Adrenal gland (tissue), 19 donors: ENCODE measurements at places on chromosomes 1 and 21.

DNA sequence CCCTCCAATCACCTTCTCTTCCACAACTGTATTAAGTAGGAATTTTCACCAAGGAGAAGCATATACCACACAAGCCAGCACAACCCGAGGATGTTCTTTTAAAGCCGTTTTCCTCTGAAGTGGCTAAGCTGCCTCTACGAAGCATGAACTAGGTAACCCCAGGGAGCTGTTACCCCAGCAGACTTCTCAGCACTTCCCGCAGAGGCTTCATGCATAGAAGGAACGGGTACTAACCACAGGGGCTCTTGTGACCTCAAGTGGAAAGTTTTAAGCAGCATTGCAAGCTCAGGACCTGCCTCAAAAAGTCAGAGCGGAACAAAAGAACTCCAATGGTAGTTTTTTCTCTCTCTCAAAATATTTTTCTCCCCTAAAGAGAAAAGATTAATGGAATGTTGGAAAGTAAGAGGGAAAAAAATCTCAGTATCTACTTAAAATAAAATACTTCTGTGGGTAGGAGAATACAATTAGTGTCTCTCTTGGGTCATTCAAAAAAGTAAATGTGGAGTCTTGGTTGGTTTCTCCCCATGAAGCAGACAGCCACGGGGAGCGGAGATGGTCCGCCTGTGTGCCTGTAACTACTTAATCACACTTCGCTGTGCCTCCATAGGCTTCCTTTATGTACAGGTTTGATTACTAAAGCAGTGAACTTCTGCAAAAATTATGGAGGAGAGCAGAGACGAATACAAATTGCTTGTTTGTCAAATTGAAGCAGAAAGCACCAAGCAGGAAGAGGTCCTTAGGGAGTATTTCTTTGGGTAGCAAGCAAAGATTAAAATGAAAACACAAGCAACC is 40.9 kb downstream of the STX6 start:
- H3K36me3 ChIP-seq, result peaks cover 34% of the 10 kb centered on the region
- H3K27me3 ChIP-seq, result no peaks in the 10 kb centered on the region
- H3K27ac ChIP-seq, result no peak overlapping the region
- DNase-seq, result no peak
- H3K4me1 ChIP-seq, result no peaks in the 10 kb centered on the region

- no peaks in the 10 kb centered on the region for H3K27me3 ChIP-seq
- H3K36me3 ChIP-seq, result peaks cover 100% of the 10 kb centered on the region
- peaks cover 43% of the 10 kb centered on the region for H3K4me1 ChIP-seq
- H3K27ac ChIP-seq, result peak overlapping the region; percentile 6
- DNase-seq, result peak; percentile 51
Observed at GRCh38 chr1:156476501-156477298, 23.9 kb downstream of the MEF2D start.

- peaks cover 22% of the 10 kb centered on the region for H3K4me1 ChIP-seq
- H3K27me3 ChIP-seq, result no peaks in the 10 kb centered on the region
- no peak for DNase-seq
- H3K27ac ChIP-seq, result no peak overlapping the region
Observed at GRCh38 chr1:94739521-94740061, 80.6 kb upstream of the SLC44A3 start.

GRCh38 chr1:47913225-47913823 is 83.9 kb downstream of the TRABD2B start:
- no peak overlapping the region for H3K27ac ChIP-seq
- no peaks in the 10 kb centered on the region for H3K4me1 ChIP-seq
- DNase-seq, result no peak
- no peak overlapping the region for H3K4me3 ChIP-seq
- no peaks in the 10 kb centered on the region for H3K36me3 ChIP-seq

DNA sequence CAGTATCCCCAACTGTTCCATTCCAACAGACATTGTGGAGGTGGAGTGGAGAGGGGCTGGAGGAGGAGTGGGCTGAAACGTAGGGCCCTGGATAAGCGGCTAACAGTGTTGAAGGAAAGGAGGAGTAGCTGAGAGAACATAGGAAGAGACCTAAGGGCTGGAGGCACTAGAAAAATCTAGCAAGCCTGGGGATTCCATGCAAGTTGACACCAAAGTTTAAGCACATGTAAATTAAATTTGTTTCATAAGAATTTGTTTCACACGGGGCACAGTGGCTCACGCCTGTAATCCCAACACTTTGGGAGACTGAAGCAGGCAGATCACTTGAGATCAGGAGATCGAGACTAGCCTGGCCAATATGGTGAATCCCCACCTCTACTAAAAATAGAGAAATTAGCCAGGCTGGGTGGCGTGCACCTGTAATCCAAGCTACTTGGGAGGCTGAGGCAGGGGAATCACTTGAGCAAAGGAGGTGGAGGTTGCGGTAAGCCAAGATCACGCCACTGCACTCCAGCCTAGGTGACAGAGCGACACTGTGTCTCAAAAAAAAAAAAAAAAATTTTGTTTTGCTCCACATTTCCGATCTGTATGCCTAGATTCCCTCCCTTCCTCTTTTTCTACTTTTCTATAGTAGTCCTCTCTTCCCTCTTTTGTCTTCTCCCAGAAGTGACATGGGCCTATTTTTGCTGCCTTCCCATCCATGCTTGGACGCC is 530 bp upstream of the CD244 start:
- no peaks in the 10 kb centered on the region for H3K36me3 ChIP-seq
- DNase-seq, result no peak
- H3K27ac ChIP-seq, result peak overlapping the region; percentile 29
- no peak overlapping the region for H3K4me3 ChIP-seq
- no peaks in the 10 kb centered on the region for H3K4me1 ChIP-seq

- H3K27ac ChIP-seq, result no peak overlapping the region
- H3K27me3 ChIP-seq, result no peaks in the 10 kb centered on the region
- H3K4me1 ChIP-seq, result peaks cover 5% of the 10 kb centered on the region
- no peak overlapping the region for H3K4me3 ChIP-seq
- no peak for DNase-seq
- peaks cover 27% of the 10 kb centered on the region for H3K36me3 ChIP-seq
Observed at GRCh38 chr1:27967884-27968466, 8.2 kb downstream of the XKR8 start.

GRCh38 chr1:9331558-9332346 is 39.1 kb downstream of the SPSB1 start:
- H3K27me3 ChIP-seq, result no peaks in the 10 kb centered on the region
- H3K36me3 ChIP-seq, result no peaks in the 10 kb centered on the region
- DNase-seq, result no peak
- no peak overlapping the region for H3K4me3 ChIP-seq

- no peak overlapping the region for H3K27ac ChIP-seq
- H3K4me3 ChIP-seq, result no peak overlapping the region
- no peak for DNase-seq
Observed at GRCh38 chr21:42120903-42121535, 49.9 kb downstream of the UMODL1 start.

- no peaks in the 10 kb centered on the region for H3K36me3 ChIP-seq
- H3K4me3 ChIP-seq, result no peak overlapping the region
- H3K4me1 ChIP-seq, result peaks cover 36% of the 10 kb centered on the region
- DNase-seq, result no peak
- no peaks in the 10 kb centered on the region for H3K27me3 ChIP-seq
Observed at GRCh38 chr1:155191904-155192303, 15.8 kb downstream of the THBS3 start.

DNA sequence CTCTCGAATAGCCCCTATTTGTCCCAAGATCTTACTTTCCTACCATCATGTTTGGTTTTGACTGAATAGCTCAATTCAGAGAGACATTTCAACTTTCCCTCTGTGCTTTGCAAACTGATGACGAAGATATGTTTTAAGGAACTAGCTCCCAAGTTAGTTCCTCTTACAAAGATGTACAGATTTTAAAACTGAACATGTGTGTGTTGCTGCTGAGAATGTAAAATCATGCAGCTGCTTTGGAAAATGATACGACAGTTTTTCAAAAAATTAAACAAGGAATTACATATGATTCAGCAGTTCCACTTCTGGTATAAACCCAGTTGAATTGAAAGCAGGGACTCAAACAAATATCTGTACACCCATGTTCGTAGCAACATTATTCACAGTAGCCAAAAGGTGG is 33.6 kb downstream of the KIF26B start:
- H3K36me3 ChIP-seq, result no peaks in the 10 kb centered on the region
- H3K4me1 ChIP-seq, result no peaks in the 10 kb centered on the region
- DNase-seq, result no peak

GRCh38 chr1:186207391-186208085 is 167.5 kb downstream of the TPR start:
- no peaks in the 10 kb centered on the region for H3K27me3 ChIP-seq
- no peaks in the 10 kb centered on the region for H3K36me3 ChIP-seq

DNA sequence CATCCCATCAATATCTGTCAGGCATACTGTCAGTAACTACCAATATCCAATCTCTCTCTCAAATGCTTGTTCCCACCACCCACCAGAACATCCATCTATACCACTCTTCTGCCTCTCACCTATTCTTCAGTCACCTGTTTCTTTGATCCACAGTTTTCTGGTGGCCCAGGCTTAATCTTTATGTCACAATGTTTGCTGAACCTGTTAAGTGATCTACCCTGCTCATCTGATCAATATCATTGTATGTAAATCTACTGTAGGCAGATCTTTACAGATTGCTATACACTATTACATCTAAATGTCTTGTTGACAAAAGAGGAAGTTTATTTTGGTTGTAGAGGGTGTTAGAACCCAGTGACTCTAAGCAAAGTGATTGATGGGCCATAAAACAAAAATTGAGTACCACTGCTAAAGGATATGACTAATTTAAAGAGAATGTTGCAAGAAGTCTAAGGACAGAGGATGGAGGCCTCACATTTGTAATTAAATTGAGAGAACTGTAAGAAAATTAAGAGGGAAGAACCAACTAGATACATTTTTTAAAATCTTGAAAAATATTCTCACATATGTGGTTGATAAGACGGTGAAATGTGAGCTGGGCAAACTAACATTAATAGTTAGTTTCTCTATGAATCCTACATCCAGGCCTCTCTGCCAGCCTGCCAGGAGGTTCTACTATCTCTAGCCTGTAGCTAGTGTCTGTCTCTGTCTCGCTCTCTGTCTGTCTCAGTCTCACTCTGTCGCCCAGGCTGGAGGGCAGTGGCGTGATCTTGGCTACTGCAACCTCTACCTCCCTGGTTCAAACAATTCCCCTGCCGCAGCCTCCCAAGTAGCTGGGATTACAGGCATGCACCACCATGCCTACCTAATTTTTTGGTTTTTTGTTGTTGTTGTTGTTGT is 34.1 kb downstream of the EGLN1 start:
- peaks cover 29% of the 10 kb centered on the region for H3K4me1 ChIP-seq
- H3K36me3 ChIP-seq, result no peaks in the 10 kb centered on the region
- no peak overlapping the region for H3K27ac ChIP-seq
- H3K27me3 ChIP-seq, result no peaks in the 10 kb centered on the region

DNA sequence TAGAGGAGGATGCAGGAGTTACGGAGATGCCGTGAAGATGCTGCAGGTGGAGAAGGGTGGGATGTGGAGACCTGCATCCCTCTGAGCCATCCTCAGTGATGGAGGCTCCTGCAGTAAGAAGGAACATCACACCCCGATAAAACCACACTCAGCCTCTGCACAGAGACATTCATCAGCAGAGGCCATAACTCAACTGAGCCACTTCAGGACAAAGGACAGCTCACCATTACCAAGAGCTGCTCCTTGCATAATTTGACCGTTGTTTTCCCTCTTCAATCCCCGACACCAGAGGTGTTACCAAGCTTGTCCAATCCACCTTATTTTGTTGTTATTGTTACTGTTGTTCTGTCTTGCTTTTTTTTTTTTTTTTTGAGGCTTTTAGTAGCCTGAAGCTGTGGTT is 543.9 kb downstream of the AJAP1 start:
- no peak overlapping the region for H3K4me3 ChIP-seq
- H3K36me3 ChIP-seq, result no peaks in the 10 kb centered on the region
- no peak overlapping the region for H3K27ac ChIP-seq
- H3K27me3 ChIP-seq, result peaks cover 8% of the 10 kb centered on the region
- H3K4me1 ChIP-seq, result no peaks in the 10 kb centered on the region

GRCh38 chr1:103514920-103515503 is 10.5 kb upstream of the RNPC3 start:
- H3K4me1 ChIP-seq, result no peaks in the 10 kb centered on the region
- no peak overlapping the region for H3K27ac ChIP-seq
- H3K4me3 ChIP-seq, result no peak overlapping the region
- no peaks in the 10 kb centered on the region for H3K27me3 ChIP-seq
- DNase-seq, result no peak

DNA sequence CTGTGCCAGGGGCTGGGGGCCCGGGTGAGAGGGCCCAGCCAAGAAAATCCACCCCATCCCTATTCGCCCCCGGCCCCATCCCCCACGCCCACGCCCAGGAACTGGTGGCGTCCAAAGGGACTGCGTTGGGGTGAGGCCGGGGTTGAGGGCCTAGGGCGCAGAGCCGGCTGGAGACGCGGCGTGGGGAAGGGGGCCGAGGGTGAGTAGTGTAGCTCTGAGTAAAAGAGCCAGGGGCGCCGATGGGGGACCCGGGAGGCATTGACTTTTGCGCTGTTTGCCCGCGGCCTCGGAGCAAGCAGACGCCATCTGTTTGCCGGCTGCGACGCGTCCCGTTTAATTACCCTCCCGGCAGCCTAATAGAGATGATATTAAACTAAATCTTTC is 3.5 kb upstream of the DMRTA2 start:
- no peak overlapping the region for H3K4me3 ChIP-seq
- H3K27ac ChIP-seq, result no peak overlapping the region
- peaks cover 97% of the 10 kb centered on the region for H3K27me3 ChIP-seq
- DNase-seq, result no peak
- H3K4me1 ChIP-seq, result peaks cover 36% of the 10 kb centered on the region

GRCh38 chr1:145947551-145947950 is 10.3 kb downstream of the LIX1L start:
- no peak overlapping the region for H3K27ac ChIP-seq
- H3K4me3 ChIP-seq, result no peak overlapping the region
- H3K36me3 ChIP-seq, result no peaks in the 10 kb centered on the region

- peaks cover 10% of the 10 kb centered on the region for H3K4me1 ChIP-seq
- peak; percentile 65 for DNase-seq
- no peaks in the 10 kb centered on the region for H3K27me3 ChIP-seq
- no peak overlapping the region for H3K27ac ChIP-seq
Observed at GRCh38 chr1:183622884-183623785, 12.4 kb downstream of the ARPC5 start.

DNA sequence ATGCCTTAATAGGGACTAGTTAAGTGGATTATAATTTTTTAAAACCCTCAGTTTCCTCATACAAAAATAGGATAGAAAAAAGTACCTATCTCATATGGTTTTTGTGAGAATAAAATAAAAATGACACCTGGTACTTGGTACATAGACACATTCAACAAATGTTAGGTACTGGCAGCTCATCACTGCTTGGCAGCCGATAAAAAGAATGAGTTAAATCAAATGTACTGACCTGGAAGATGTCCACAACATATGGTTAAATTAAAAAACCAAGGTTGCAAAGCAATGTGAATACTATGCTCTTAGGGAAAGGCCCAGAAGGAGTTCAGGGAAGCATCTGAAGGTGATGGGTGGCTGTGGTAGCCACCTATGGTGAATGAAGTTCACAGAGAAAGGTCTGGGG is 64.9 kb upstream of the SMYD2 start:
- H3K36me3 ChIP-seq, result no peaks in the 10 kb centered on the region
- no peak for DNase-seq
- H3K4me3 ChIP-seq, result no peak overlapping the region
- H3K27me3 ChIP-seq, result peaks cover 3% of the 10 kb centered on the region
- peaks cover 8% of the 10 kb centered on the region for H3K4me1 ChIP-seq

GRCh38 chr1:187185389-187185788 is 356.6 kb downstream of the PLA2G4A start:
- no peak for DNase-seq
- no peaks in the 10 kb centered on the region for H3K27me3 ChIP-seq
- H3K36me3 ChIP-seq, result no peaks in the 10 kb centered on the region
- H3K27ac ChIP-seq, result no peak overlapping the region
